ENCODE measurements at places on chromosomes 1 and 21. TPM values are rescaled to one million over a fixed set of nuclear protein-coding genes. Genes with fewer than 3 reads are reported as not detected.

DNA sequence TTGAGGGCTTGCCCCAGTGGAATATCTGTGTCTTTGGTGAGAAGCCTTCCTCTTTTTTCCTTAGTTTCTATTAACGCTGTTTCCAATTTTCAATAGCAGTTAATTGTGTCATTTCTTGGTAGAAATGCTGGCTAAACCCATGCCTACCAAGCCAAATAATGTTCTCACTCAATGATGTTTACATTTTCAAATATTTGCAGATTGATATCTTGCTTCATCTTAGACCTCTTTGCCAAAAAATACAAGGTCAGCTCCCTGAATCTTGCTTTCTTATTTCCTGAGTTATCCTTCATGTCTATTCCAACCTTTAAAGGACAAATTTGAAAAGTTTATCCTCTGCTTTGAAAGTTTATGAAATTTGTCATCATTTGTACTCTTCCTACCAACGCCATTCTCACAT lies 5.1 kb downstream of the KCNJ15 start:
- peak; percentile 62 for DNase-seq

DNA sequence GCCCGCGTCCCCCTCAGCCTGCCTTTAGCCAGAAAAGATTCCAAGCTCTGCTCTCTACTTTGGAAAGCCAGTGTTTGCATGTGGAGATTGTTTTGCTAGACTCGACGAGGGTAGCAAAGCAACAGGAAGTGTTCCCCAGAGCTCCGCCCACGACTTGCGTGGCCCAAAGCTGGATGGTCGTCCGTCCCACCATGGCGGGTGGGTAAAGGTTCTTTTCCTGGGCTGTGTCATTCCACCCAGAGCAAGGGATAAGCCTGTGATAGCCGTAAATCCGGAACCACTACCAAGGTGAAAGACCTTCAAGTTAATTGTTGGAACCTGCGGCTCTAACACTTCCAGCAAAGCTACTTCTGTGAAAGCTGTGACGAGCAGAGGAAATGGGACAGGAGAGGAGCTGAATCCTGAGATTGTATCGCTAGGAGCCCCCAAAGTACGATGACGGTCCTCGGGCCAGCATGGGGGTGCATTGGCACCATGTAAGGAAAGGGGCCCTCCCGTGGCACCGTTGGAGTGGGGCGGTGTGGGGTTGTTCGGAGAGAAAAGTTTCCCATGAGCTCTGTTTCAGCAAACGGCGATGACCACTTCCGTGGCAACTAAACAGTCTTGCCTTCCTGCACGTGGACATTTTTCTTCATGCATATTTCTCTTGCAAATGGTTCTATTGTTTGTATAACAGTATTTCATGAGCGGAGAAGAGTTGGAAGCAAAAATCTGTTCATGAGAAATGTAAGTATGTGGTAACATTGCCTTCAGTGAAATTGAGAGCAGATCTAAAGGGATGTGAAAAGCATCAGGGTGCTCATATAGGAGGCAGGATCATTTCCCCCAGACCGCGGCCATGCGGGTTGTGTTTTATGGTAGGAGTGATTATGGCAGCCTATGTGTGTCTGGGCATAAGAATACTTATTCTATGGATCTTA lies 8.4 kb downstream of the MX2 start:
- DNase-seq: no peak

DCDC2B gene
- total RNA-seq: not detected

ARID4B gene
- 42.4 TPM for total RNA-seq

MRPL24 gene
- total RNA-seq: 58.8 TPM

- peak; percentile 17 for DNase-seq
These were observed 841 bp downstream of the SNX27 start for GRCh38 chr1:151612501-151613281.

- peak; percentile 85 for DNase-seq
These were observed 33.3 kb downstream of the DNTTIP2 start for GRCh38 chr1:93845538-93846205.

DNA sequence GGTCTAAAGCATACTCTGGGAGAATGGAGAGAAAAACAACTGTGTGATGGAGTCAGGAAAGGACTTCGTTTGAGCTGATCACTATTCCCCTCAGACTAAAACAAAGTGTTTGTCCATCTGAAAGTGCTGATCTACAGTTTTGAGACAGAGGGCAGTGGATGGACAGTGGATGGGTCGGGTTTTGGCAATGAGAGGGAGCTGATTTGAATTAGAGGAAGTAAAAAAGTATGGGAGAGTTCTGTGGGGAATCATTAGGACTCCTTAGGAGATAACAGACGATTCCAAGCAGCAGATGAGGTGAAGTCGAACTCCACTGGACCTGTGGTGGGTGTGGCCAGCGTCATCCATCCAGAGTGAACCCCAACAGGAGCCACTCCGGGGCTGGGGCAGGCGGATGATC lies 62.3 kb downstream of the PTGS2 start:
- DNase-seq: no peak

GSTM1 gene
- total RNA-seq: not detected

PLEKHM2 gene
- 94.6 TPM for total RNA-seq

DNA sequence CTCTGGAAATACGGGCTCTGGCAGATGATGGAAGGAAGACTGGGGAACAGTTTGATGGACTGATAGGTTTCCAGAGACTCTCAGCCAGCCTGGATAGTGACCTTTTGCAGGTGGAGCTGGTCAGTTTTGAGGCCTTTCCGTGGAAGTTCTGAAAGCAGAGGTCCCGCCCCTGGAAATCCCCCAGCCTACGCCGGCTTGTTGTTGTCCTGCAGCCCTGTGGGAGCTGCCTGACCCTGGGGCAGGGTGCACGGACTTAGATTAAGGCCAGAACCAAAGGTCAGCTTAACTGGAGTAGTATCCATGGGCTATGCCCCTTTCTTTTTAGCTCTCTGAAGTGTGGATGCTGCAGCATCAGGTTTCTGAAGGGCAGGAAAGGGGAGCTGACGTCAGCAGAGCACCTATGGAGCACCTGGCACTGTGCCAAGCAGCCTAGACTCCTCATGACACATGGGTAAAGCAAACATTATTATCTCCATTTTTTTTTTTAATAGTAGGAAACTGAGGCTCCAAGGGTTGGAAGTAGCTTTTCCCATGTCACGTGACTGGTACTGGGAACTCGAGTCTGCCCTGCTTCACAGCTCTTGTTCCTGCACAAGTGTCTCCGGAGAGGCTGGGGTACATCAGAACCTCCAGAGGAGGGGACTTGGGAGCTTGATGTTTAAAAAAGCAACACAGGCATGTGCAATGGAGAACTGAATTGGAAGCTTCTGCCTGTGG lies 38.5 kb downstream of the IER5 start:
- no peak for DNase-seq

GRCh38 chr1:83882906-83883305 lies 116.0 kb downstream of the TTLL7 start:
- peak; percentile 56 for DNase-seq

DNA sequence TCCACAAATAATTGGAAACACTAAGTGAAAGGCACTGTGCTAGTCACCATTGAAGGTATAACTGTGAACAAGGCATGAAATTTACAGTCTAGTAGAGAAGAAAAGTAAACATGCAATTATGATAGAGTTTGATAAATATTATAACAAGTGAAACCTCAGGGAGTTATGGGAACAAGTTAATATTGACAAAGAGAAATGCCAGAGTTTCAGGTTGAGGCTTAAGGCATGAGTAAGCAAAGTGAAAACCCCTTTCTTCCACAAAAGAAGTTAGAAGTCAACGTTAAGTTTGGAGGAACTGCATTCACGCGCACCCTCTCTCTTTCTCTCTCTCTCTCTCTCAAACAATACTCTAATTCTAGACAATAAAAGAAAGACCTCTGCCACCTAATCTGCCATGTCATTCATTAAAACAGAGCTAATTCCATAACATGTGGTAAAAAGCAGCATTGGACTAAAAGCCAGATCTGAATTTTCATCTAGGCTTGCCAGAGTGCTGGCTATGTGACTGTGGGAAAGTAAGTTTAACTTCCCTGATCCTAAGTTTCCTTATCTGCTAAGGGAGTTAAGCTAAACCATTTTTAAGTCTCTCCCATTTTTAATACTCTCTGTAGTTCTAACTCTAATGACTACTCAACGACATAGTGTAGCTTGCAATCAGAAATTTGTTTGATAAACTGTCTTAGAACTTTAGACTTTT lies 22.0 kb downstream of the SLC44A5 start:
- DNase-seq: no peak

PRDM16 gene
- 1.8 TPM for total RNA-seq

GRCh38 chr1:7658099-7658498 lies 113.0 kb upstream of the VAMP3 start:
- DNase-seq: no peak

ILF2 gene
- total RNA-seq: 129 TPM

KPRP gene
- total RNA-seq: not detected

DNA sequence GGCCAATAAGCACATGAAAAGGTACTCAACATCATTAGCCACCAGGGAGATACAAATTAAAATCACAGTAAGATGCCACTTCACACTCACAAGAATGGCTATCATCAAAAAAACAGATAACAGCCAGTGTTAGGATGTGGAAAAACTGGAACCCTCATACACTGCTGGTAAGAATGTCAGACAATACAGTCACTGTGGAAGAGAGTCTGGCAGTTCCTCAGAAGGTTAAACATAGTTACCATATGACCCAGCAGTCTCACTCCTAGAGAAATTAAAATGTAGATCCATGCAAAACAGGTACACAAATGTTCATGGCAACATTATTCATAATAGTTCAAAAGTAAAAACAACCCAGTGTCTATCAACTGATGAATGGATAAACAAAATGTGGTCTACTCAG lies 33.3 kb downstream of the LDLRAD1 start:
- no peak for DNase-seq

S100A3 gene
- 1.8 TPM for total RNA-seq

LCE1D gene
- total RNA-seq: not detected

PYHIN1 gene
- not detected for total RNA-seq

DNA sequence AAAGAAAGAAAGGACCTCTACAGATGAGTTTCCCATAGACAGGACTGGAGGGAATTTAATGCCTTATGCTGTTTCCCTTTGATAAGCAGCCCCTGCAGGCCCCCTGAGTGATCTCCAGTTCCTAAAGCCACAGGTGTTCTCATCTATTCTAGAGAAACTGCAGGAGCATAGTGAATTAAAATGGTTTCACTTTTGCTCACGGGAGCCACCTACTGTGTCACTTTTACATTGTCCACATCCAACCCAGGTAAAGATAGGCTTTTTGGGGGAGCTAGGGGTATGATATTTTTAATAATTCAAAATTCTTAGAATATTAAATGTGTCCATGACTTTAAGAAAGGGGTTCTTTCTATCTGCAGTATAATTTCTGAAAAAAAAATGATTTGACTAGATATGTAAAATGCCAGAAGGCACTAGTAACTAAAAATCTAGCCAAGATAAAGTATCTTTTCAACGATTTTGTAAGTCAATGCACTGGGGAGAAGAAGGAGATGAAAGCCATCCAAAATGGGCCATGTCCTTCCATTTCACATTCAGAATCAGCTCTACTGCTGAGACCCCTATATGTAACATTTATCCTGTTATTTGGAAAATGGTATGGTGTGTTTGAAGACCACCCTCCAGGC lies 267.3 kb upstream of the DUSP10 start:
- no peak for DNase-seq

- no peak for DNase-seq
These were observed 101.9 kb upstream of the KCNE2 start for GRCh38 chr21:34261841-34262468.

TEDDM1 gene
- total RNA-seq: not detected

CGN gene
- total RNA-seq: under 0.01 TPM

GRCh38 chr1:115076384-115076915 lies 12.9 kb downstream of the TSPAN2 start:
- no peak for DNase-seq

GRCh38 chr1:164635803-164636731 lies 77.1 kb downstream of the PBX1 start:
- no peak for DNase-seq

DNA sequence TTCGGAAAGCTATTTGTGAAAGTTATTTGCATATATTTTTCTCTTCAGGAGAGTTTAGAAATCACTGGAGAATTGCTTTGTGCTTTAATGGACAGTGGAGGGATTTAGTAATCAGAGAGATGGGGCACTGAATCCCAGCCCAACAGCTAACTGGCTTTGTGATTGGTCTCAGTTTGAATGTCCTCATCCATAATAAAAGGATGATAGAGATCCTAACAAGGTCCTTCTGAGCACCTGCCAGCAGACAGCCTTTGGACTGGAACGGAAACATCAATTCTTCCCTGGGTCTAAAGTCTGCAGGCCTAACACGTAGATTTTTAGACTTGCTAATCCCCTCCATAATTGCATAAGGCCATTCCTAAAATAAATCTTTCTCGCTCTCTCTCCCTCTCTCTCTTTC lies 112.0 kb upstream of the ADAMTS5 start:
- DNase-seq: no peak

DNA sequence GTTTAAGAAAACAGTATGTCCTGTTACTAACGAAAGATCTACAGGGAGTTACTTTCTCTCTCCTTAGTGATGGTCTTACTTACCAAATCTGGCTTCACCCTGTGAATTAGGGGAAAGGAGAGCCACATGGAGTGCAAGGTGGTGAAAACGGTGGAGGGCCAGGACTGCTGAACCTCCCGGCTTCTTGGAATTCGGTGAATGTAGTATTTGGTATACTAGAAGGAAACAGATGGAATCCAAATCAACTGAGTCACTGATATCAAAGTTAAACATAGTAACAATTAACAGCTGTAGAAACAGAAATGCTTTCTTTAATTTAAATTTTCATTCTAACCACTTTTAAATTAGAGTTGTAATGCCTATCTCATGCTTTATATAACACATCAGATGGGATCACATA lies 45.7 kb downstream of the ALG14 start:
- no peak for DNase-seq

DNA sequence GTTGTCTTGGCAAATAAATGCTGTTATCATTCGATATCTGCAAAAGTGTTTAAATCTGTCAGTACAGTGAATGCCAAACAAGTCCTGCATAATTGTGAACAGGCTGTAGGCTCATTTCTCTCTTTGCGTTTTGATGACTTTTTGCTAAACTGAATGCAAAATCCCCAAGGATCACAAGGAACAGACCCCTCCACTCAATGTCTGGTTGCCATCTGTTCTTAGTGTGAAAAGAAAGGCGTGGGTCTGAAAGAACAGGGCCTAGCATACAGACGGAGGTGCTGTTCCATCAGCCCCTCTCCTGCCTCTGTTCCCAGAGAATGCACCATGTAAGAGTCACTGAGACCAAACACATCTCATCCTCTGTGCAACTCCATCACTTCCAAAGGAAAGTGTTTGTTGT lies 40.4 kb downstream of the EIF2B3 start:
- no peak for DNase-seq

- no peak for DNase-seq
These were observed 83.4 kb upstream of the TRABD2B start for GRCh38 chr1:48080331-48081255.

- peak; percentile 71 for DNase-seq
These were observed 9.0 kb downstream of the PRDX1 start for GRCh38 chr1:45512641-45513054.

- no peak for DNase-seq
These were observed 7.0 kb downstream of the NAV1 start for GRCh38 chr1:201545851-201546492.

- DNase-seq: peak; percentile 43
These were observed 910 bp downstream of the RUNX1 start for GRCh38 chr21:35048183-35048601.

TMEM269 gene
- not detected for total RNA-seq

- DNase-seq: no peak
These were observed 36.7 kb upstream of the HP1BP3 start for GRCh38 chr1:20823845-20824244.

MIGA1 gene
- total RNA-seq: 14.0 TPM

- DNase-seq: peak; percentile 77
These were observed 53.4 kb upstream of the EDN2 start for GRCh38 chr1:41537788-41538351.

- no peak for DNase-seq
These were observed 401.5 kb downstream of the RPS6KC1 start for GRCh38 chr1:213452501-213452900.
